ENCODE measurements at places on chromosomes 2 and 18.

DNA sequence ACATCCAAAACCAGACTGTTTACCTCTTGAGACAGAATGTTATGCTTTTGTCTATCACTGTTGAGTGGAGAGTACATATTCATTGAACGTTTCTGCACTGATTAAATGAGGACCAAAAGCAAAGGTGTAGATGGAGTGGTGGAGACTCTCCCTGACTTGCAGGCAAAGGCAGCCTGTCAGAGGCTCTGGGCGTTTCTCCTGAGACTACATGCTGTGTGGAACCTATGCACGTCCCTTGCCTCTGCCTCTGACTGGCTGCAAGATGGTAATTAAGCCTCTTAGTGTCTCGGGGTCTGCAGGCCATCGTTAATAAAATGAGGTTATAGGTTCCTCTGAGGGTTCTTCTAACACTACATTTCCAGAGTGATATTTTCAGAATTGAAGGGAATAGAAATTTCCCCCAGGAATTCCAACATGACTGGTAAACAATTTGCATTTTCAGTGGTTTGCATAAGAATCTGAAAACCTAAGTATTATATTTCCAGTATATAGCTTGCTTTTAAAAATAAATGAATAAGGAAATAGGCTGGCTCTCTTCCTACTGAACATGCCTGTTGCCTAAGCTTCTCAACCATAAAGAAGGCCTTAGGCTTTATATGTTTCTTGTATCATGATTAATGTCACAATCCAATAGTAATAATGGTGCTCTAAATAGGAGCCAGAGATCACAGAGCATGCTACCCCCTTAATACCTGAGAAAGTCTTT, 107.4 kb downstream of the FTCDNL1 start:
- no peak for DNase-seq

GRCh38 chr18:62384610-62385097, 59.5 kb downstream of the TNFRSF11A start:
- DNase-seq = no peak

- no peak for DNase-seq
These were observed 656 bp downstream of the TBC1D8 start for GRCh38 chr2:101150306-101151145.

GRCh38 chr2:172467382-172467781, 40.0 kb downstream of the ITGA6 start:
- DNase-seq = no peak

GRCh38 chr18:38067821-38068220, 502.2 kb upstream of the CELF4 start:
- no peak for DNase-seq

Data from cortex of kidney (tissue), 1 donor.